ENCODE measurements at places on chromosomes 13 and 19.

- peak; percentile 43 for DNase-seq
These were observed 10.2 kb downstream of the PLPPR3 start for GRCh38 chr19:811506-812048.

- DNase-seq, result no peak
These were observed 68.8 kb upstream of the TSHZ3 start for GRCh38 chr19:31418055-31418454.

- DNase-seq, result no peak
These were observed 3.0 kb downstream of the ZC3H4 start for GRCh38 chr19:47110521-47111005.

GRCh38 chr19:401866-402511, 7.0 kb downstream of the C2CD4C start:
- no peak for DNase-seq

GRCh38 chr19:3450796-3451411, 29.4 kb downstream of the SMIM24 start:
- peak; percentile 58 for DNase-seq

DNA sequence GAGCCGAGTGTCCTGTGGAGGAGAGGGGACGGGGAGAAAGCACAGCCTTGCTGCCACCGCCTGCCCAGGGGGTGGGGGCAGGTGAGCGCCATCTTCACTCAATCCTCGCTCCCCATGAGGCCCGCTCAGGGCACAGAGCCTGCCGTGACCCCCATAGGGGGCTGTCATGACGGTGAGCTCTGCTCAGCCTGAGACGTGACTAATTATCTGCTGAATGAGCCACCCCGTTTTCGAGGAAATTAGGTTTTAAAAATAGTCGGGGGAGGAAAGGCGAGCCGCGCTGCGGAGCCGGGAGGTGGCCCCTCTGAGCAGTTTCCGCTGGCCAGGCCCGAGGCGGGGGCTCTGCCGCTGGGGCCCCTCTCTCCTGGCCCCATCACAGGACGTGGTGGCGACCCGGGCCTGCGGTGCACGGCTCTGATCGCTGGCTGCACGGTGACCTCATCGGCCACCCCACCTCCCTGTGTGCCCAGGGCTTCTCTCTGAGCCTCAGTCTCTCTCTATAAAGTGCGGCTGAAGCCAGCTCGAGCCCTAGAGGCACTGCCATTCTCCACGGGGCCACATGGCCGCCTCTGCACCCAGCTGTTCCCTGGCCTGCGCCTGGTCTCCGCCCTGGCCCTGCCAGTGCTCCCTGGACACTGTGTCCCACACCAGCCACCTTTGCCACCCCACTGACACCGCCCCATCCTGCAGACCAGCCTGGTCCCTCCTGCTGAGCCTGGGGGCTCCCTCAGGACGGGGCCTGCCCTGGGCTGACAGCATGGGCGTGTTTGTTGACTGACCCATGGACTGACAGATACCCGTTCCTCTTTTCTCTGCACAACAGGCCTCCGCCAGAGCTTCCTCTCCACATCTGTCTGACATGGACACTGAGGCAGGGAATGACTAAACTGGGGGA, 28.3 kb downstream of the PIP5K1C start:
- peak; percentile 66 for DNase-seq

DNA sequence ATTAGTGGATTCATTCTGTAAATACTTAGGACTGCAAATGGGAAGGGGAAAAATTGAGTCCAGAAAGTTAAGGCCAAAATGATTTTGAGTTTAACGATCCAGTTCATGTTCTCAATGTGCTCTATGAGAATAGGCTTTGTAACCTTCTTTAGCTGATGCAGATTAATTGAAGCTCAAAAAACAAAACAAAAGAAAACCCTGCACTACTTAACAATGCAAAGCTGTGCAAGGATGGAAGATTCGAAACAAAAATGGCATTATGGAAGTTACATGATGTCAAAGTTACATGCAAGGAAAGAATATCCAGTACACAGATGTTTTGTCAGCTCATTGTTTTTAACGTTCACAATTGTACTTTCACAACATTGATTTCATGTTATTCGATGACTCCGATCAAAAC, 79.2 kb upstream of the RAP2A start:
- DNase-seq, result no peak

DNA sequence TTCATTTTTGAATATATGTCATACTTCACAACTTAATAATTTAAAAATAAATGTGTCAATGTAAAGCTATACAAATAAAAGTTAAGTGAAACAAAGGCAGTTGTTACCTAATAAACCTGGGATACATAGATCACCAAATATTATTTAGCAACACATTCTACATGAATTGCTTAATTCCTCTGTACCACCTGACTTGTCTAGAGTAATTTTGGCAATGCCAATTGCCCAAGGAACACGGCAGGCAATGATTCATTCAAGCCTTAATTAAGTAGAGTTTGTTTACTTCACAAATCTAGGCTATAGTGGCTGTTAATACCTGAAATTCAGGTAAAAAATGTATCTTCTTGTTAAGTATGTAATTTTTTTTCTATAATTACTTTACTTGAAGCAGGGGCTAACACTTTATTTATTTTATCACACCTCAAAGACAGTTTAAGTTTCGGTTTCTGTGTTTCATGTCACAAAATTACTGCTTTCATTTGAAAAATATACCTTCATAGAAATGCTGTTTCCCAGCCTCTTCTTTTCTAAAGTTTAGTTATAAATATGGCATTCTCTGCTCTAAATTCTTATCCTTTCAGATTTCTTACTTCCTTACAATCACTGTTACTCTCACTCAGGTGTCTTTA, 705.7 kb downstream of the SLITRK5 start:
- no peak for DNase-seq

GRCh38 chr19:4367336-4367723, 24.0 kb downstream of the MPND start:
- no peak for DNase-seq

DNA sequence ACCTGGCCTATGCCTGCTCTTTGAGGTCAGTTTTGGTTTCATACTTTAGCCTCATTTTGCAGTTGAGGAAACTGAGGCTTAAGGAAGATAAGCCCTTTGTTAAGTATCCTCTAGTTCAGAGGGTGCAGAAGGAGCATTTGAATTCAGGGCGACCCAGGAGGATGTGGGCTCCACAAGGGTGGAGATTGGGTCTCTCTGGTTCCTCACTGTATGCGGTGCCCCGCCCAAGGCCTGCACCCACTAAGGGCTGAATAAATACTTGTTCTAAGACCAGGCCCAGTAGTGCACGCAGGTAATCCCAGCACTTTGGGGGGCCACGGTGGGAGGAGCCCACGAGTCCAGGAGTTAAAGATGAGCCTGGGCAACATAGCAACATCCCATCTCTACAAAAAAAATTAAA, 768 bp upstream of the SLC44A2 start:
- no peak for DNase-seq

DNA sequence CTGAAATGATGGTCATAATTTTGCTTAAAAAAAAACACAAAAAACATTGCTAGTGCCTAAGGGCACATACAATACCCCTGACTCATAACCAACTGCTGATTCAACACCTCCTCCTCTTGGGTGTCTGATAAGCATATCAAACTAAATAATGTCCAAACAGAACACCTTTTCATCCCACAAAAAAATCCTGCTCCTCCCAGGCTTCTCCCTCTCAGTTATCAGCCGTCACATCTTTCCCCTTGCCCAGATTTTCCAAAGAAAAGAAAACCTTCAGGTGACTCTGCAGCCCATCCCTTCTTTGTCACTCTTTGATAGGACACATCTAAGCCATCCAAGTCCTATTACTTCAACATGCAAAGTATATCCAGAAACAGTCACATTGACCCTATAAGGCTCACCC, 46.9 kb downstream of the ABCC4 start:
- DNase-seq, result no peak

DNA sequence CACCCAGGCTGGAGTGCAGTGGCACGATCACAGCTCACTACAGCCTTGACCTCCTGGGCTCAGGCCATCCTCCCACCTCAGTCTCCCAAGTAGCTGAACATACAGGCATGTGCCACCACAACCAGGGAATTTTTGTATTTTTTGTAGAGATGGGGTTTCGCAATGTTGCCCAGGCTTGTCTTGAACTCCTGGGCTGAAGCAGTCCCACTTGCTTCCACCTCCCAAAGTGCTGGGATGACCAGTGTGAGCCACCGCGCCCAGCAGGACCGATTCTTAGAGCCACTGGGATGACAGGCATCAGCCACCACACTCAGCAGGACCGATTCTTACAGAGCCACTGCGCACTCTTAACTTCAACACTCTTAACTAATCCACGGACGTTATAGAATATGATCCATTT, 54.9 kb upstream of the RANBP3 start:
- DNase-seq, result no peak

- DNase-seq, result no peak
These were observed 9.4 kb downstream of the MEGF8 start for GRCh38 chr19:42334697-42335373.

GRCh38 chr19:937259-937694, 11.4 kb downstream of the ARID3A start:
- DNase-seq, result peak; percentile 74

DNA sequence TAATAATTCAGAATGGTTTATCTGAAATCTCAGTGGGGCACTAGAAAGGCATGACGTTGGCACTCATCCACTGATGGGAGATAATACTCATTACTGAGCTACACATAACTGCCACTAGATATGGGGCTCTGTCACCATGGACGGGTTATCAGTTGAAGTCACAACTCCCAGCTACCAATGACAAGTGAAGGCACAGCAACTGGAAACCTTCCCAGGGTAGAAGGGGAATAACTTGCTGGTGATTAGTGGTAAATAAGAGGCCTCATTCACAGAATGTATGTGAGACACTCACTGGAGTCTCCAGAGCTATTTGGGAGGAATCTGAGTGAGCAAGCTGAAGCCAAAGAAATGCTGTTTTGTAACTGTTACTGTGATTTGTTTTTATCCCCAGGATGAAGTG, 249.6 kb downstream of the ENOX1 start:
- DNase-seq, result no peak

DNA sequence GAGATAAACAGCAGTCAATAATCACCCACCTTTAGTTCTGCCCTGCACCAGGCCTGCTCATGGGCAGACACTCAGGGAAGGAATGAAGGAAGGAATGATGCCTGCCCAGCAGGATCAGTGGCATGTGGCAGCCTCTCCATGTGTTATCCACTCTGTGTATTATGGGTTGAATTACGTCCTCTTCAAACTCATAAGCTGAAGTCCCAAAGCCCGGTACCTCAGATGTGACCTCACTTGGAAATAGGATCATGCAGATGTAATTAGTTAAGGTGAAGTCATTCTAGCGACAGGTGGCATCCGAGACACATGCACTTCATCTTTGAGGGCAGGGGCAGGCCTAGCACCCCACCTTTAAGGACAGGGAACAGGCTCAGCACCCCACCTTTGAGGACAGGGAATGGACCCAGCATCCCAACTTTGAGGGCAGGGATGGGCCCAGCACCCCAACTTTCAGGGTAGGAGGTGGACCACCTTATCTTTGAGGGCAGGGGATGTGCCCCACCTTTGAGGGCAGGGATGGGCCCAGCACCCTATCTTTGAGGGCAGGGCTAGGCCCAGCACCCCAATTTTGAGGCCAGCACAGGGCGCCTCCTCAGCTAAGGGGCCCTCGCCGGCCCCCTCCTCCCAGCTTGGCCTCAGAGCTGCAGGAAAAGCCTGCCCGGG, 127.6 kb downstream of the URI1 start:
- no peak for DNase-seq

GRCh38 chr19:46715975-46716671, 791 bp downstream of the PRKD2 start:
- no peak for DNase-seq

- DNase-seq, result no peak
These were observed 98.7 kb downstream of the FAM216B start for GRCh38 chr13:42880056-42880605.

- no peak for DNase-seq
These were observed 33.7 kb upstream of the POSTN start for GRCh38 chr13:37632294-37632693.
